G401 (cell line): ENCODE measurements at places on chromosomes 11 and 22. TPM values are rescaled to one million over a fixed set of nuclear protein-coding genes. Genes with fewer than 3 reads are reported as not detected.

PATE4 gene
- not detected in 2 replicates for total RNA-seq

IGLL1 gene
- total RNA-seq = not detected in 2 replicates

MS4A12 gene
- total RNA-seq = not detected in 2 replicates

NAV2 gene
- total RNA-seq = 2.5 and 4.2 TPM in 2 replicates

MYRF gene
- 0.71 and 1.4 TPM in 2 replicates for total RNA-seq

FERMT3 gene
- total RNA-seq = 5.9 TPM in 1 of 2 replicates, not detected in the other

FIBIN gene
- 0.95 TPM in 1 of 2 replicates, not detected in the other for total RNA-seq

CCDC83 gene
- not detected in 2 replicates for total RNA-seq

DNA sequence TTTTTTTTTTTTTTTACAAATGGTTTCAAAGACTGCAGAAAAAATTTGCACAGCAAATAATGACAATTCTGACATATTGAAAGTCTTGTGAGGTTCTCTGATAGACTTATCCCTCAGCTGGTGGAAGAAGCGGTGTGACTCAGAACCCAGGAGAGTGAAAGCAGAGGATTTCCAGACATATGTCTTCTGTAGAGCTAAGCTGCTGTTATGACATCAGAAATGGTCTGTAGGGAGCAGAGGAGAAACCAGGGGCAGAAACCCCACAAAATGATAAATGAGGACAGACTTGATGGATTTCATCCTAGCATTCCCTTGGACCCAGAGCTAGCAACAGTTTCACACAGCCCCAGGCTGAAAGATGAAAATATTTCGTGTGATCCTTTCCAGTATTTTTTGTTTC is 582.6 kb downstream of the METTL15 start:
- no peak for DNase-seq

DNA sequence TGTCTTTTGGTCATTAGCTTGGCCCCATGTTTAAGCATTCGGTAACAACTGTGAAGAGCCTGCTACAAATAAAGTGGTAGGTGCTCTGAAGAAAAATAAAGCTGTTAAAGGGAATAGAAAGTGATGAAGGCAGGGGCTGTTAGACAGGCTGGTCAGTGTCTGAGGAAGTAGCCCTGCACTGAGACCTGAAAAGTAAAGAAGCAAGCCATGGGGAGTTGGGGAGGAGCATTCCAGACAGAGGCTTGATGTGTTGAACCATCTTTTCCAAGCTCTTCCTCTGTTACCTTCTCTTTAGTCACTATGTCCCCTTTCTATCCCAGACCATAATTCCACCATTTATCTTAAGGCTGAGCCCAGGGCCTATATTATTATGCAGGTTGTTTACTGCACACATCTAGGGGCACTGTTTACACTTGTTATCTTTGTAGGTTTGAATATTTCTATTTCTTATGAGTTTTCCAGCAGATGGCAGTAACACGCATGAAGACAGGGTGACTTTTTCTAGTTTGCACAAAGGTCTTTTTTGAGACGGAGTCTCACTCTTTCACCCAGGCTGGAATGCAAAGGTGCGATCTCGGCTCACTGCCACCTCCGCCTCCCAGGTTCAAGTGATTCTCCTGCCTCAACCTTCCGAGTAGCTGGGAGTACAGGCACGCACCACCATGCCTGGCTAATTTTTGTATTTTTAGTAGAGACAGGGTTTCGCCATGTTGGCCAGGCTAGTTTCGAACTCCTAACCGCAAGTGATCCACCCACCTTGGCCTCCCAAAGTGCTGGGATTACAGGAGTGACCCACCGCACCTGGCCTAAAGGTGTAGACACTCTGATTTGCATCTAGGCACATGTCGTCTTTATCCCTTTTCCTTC is 23.0 kb downstream of the ZFTA start:
- peak; percentile 54 for DNase-seq

- DNase-seq = no peak
Measured at GRCh38 chr11:3954448-3955298, 99.2 kb downstream of the STIM1 start.

DNA sequence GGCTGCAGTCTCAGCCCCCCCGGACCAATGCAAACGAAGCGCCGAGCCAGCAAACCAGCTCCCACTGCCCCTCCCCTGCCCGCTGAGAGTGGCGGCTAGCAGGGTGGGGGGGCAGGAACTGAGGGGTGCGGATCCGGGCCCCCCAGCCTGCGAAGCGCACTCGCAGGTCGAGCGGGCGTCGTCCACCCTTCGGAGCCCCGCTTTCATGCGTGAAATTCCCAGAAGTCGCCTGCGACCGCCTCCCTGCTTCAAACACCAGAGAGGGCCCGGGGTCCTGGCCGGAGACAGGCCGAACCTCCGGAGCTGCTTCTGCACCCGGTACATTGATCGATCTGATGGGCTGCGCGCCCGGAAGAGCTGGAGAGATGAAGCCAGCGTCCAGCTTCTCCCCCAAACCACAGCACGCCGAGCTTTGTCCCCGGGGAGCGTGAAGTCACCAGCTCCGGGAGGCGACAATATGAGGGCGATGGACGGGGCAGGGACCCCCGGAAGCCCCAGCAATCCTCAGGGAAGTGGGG is 646 bp upstream of the PATZ1 start:
- DNase-seq = no peak

DNA sequence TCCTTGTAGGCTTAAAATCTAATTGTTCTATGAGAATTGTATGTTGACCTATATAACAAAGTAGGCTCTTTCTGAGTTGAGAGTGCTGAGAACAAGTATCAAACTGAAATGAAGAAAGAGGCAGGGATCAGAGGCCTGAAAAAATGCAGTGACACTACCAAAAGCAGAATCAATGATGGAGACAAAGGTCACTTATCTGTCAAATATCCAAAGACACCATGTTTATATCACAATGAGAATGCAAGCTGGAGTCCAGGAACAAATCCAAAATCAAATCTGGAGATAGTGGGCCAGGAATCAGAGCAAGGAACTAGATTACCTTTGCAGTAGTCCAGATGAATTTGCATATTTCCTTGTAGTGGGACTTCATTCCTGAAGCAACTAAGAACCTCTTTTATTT is 377.7 kb downstream of the DLG2 start:
- DNase-seq = no peak

DNA sequence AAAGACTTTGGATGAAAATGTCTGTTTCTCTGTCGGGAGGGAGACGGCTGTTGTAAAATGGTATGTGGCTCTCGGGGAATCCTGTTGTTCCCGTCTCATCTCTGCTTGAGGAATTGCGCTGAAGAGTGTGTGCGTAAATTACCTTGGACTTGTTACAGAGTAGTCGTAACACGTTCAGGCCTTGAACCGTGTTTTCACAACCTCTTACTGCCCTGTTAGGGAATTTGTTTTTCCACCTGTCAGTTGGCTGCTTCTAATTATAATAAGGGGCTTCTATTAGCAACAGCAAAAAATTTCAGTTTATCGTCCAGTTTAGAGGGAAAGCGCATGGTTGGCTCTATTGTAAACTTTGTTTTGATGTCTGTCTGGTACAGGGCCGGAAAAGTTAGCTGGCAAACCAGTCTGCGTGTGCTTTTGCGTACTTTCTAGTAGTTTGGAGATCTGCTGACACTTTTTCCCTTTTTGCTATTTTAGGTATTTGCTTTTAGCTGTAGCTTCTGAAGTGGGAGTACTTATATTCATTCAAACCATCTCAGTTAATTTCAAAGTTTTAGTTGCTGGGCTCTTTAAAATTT is 1.5 kb downstream of the HIPK3 start:
- no peak for DNase-seq

- DNase-seq = no peak
Measured at GRCh38 chr22:19591568-19591967, 67.4 kb upstream of the CLDN5 start.

- DNase-seq = no peak
Measured at GRCh38 chr11:44264761-44265160, 45.2 kb downstream of the ALX4 start.

- no peak for DNase-seq
Measured at GRCh38 chr11:134676516-134677287, 264.7 kb upstream of the B3GAT1 start.

DNA sequence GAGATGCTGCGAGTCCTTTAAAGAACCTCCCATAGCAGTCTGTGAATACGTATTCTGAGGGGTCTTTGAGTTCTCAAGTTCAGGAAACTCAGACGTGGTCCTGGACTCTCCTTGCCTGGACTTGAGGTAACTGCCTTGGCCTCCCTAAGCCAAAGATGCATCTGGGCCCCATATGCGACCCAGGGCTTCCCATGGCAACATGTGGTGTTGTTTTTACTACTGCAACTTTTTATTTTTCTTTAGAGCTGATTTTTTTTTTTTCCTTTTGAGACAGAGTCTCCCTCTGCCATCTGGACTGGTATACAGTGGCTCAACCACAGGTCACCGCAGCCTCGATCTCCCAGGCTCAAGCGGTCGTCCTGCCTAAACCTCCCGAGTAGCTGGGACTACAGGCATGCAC is 321.1 kb downstream of the ST3GAL4 start:
- DNase-seq = no peak
